ENCODE measurements at places on chromosomes 1 and 21.

DNA sequence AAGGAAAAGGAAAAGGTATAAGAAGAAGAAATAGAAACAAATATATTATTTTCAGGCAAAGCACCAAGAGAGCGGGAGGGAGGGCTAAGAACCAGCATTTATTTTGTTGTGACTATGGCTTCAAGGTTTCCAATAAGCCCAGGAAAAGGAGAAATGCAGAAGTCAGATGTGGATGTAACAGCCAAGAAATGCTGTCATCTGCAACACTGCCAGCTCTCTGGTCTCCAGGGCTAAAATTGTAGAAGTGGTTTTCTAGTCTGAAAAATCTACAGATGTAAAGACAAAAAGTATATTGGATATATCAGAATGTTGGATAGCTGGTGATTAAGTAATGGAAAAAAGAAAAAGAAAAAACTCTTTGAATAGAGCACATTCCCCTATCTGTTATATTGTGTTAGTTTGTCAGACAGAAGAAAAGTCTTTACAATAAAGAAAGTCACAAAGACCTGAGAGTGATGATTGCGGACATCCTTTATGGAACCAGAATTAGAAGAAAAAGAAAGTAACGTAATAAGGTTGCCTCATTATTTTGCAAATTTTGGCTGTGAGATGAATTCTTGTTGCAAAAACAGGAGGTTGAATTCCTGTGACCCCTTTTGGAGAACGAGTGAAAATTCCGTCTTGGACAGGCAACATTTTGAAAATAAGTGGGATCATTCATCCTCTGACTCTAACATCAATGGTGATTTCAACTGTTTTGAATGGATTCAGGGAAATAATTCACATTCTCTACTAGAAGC lies 938.1 kb downstream of the TTLL7 start:
- DNase-seq = no peak

GRCh38 chr1:217373761-217374701 lies 256.9 kb downstream of the GPATCH2 start:
- DNase-seq = no peak

- DNase-seq = no peak
Measured at GRCh38 chr21:41611966-41612606, 104.1 kb upstream of the TMPRSS2 start.

DNA sequence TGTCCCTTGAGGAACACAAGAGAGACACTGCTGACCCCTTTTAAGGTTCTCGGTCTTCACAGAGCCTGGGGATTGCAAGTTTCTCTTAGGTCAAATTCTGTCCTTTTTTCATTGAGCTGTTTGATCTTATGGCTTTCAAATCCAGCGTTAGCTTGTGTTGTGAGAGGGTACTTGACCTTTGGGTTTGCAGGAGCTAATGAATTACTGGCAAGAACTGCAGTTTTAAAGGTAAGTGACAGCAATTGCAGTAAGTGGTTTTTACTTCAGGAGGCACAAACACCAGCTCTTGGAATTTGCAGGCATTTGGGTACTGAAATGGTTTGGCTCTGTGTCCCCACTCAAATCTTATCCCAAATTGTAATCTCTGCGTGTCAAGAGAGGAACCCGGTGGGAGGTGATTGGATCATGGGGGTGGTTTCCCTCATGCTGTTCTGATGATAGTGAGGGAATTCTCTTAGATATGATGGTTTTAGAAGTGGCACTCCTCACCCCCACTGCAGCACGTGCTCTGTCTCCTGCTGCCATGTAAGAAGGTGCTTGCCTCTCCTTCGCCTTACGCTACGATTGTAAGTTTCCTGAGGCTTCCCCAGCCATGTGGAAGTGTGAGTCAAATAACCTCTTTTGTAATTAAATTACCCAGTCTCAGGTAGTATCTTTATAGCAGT lies 134.5 kb upstream of the LYPLAL1 start:
- no peak for DNase-seq
